ENCODE measurements at places on chromosomes 6 and 20.

DNA sequence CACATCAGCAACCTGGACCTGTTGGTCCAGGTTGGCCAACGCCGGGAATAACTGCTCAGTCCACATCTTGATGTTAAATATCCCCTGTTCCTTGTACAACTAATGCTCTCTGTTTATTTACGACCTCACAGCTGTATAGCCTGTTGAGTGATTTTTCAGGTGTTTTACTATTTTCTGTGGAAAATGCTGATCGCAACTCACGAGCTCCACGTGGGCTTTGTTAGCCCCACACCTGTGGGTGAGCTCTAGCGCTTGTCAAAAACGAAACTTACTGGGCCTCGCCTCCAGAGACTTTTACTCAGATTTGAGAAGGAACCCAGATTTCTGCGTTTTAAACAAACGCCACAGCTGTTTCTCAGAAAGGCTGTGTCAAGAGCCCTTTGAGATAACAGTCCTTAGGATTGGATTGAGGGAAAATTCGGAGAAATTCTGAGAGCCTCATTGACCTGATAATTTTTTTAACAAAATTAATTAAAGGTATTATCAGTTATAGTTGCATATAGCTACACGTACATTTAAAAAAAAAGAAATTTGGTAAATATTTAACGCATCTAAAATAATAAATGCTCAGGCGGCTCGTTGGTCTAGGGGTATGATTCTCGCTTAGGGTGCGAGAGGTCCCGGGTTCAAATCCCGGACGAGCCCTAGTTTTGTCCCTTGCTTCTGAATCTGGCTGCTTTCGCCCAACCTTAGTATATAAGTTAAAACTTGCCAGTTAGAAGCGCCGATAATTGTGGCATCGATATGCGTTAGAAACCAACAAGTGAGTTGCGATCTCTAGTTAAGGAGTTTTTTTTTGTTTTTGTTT is 16.7 kb downstream of the HMGN4 start:
- peaks cover 10% of the 10 kb centered on the region for H3K4me1 ChIP-seq
- no peaks in the 10 kb centered on the region for H3K27me3 ChIP-seq
- peak; percentile 49 for DNase-seq
- H3K4me3 ChIP-seq, result no peak overlapping the region
- H3K36me3 ChIP-seq, result no peaks in the 10 kb centered on the region
- H3K27ac ChIP-seq, result peak overlapping the region; percentile 83

- no peaks in the 10 kb centered on the region for H3K27me3 ChIP-seq
- no peaks in the 10 kb centered on the region for H3K4me1 ChIP-seq
- DNase-seq, result no peak
- H3K4me3 ChIP-seq, result no peak overlapping the region
- H3K36me3 ChIP-seq, result peaks cover 44% of the 10 kb centered on the region
- no peak overlapping the region for H3K27ac ChIP-seq
Observed at GRCh38 chr6:89662659-89663223, 24.2 kb upstream of the LYRM2 start.

- H3K27ac ChIP-seq, result no peak overlapping the region
- H3K36me3 ChIP-seq, result no peaks in the 10 kb centered on the region
- no peak overlapping the region for H3K4me3 ChIP-seq
- peaks cover 66% of the 10 kb centered on the region for H3K27me3 ChIP-seq
Observed at GRCh38 chr6:6317825-6318733, 2.4 kb downstream of the F13A1 start.

GRCh38 chr6:7960848-7961247 is 50.3 kb upstream of the TXNDC5 start:
- H3K36me3 ChIP-seq, result no peaks in the 10 kb centered on the region
- peaks cover 20% of the 10 kb centered on the region for H3K4me1 ChIP-seq
- no peak overlapping the region for H3K4me3 ChIP-seq
- H3K27me3 ChIP-seq, result no peaks in the 10 kb centered on the region

GRCh38 chr6:124881898-124882578 is 80.2 kb upstream of the RNF217 start:
- no peak for DNase-seq
- no peak overlapping the region for H3K4me3 ChIP-seq
- H3K4me1 ChIP-seq, result peaks cover 3% of the 10 kb centered on the region
- H3K27me3 ChIP-seq, result peaks cover 4% of the 10 kb centered on the region
- no peak overlapping the region for H3K27ac ChIP-seq

DNA sequence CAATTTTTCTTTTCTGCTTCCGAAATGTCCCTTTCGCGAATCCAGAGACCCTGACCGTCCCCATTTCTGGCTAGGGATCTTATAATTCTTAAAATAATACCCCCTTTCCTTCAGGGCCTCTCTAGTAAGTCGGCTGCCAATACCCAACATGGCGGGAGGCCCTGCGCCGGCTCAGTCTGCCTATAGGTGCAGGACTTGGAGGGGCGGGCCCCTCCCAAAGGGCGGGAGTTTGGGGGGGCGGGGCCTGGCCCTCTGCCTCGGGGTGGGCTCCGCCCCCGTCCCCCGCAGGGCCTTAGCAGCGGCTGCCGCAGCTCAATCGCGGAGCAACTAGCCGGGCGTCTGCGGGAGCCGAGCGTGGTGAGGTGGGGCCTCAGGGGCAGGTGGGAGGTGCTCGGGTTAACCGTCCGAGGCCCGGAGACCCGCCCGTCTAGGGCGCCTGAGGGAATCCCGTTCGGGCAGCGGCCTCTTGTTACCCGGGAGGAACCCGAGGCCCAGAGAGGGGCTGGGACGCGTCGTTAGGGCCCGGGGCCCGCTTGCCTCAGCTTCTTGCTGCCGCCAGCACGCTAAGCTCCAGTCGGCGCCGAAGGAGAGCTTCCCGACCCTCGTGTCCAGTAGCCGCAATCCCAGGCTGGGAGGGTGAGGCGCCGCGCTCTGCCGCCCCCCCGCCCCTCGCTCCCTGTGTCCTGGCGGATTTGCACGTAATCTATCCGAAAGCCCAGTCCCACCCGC is at the start of gene CEP250:
CEP250 (plus strand) TSS at position 718 of the 729 bp plus-strand sequence. CDS start 6,770 bp downstream, outside the sequence.
- peak; percentile 95 for DNase-seq
- H3K36me3 ChIP-seq, result no peaks in the 10 kb centered on the region
- H3K27me3 ChIP-seq, result no peaks in the 10 kb centered on the region
- no peaks in the 10 kb centered on the region for H3K4me1 ChIP-seq
- H3K27ac ChIP-seq, result peak within 1 kb of the TSS; percentile 98

DNA sequence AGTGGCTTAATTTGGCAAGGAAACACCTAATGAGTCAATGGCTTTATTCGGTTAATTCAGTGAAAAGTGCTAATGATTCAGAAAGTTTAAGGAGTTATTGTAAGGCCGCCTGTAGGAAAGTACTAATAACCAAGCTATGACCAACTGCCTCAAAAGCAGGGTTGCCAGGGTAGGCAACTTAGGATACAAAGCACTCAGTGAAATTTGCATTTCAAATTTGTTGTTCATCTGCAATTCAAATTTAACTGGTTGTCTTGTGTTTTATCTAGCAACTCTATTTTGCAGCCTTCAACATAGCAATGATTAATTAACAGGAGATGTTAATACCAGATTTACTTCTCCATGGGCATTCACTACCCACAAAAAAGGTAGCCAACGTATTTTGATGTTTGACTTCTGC is 412.3 kb downstream of the PRKN start:
- no peak overlapping the region for H3K4me3 ChIP-seq
- DNase-seq, result no peak
- no peaks in the 10 kb centered on the region for H3K4me1 ChIP-seq
- no peak overlapping the region for H3K27ac ChIP-seq
- no peaks in the 10 kb centered on the region for H3K27me3 ChIP-seq
- no peaks in the 10 kb centered on the region for H3K36me3 ChIP-seq

DNA sequence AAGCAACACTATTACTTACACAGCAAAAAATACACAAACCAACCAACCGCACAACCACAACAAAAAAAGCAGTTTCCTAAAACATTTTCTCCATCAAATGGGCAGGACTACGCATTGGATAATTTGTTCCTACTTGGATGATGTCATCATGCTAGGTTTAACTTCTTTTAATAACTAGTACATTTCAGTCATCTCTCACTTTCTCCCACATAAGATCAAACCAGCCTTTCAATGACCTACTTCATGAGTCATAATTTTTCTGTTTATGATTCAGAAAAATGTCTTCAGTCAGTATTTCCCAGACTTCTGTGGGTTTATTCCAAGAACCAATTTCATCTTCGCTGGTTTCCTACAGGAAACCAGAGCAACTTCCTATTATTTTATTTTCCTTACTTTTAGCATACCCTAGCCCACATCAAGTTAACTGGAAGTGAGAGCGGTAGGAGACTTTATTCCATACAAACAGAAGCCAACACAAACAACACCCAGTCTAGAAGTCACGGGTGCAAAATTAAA is 134.2 kb downstream of the GMDS start:
- H3K27ac ChIP-seq, result peak overlapping the region; percentile 1
- H3K4me1 ChIP-seq, result no peaks in the 10 kb centered on the region
- H3K27me3 ChIP-seq, result no peaks in the 10 kb centered on the region

- no peak overlapping the region for H3K4me3 ChIP-seq
- no peaks in the 10 kb centered on the region for H3K4me1 ChIP-seq
- peaks cover 5% of the 10 kb centered on the region for H3K27me3 ChIP-seq
- no peak overlapping the region for H3K27ac ChIP-seq
- no peak for DNase-seq
Observed at GRCh38 chr6:75830959-75831885, 82.2 kb downstream of the MYO6 start.

GRCh38 chr6:119138906-119139541 is 60.6 kb upstream of the FAM184A start:
- H3K36me3 ChIP-seq, result no peaks in the 10 kb centered on the region
- H3K4me3 ChIP-seq, result no peak overlapping the region
- H3K27me3 ChIP-seq, result no peaks in the 10 kb centered on the region
- no peak overlapping the region for H3K27ac ChIP-seq
- no peak for DNase-seq

DNA sequence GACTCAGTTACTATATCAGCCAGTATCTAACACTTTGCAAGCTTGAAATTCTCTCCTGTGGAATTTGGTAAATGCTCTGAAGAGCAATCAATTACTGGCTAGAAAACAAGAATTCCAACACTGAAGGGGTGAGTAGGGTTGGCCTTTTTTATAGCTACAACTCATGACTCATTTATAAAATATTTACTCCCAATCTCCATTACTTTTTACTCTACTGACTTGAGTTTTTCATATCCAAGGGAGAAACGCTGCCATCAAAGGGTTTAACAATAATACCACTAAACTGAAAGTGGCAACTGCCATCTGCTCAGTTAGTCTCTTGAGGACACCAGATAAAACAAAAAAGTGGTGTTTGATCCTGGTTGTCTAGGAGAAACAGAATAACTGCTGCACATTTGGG is 203.1 kb downstream of the UBE3D start:
- H3K4me1 ChIP-seq, result no peaks in the 10 kb centered on the region
- H3K27ac ChIP-seq, result no peak overlapping the region
- no peaks in the 10 kb centered on the region for H3K36me3 ChIP-seq

DNA sequence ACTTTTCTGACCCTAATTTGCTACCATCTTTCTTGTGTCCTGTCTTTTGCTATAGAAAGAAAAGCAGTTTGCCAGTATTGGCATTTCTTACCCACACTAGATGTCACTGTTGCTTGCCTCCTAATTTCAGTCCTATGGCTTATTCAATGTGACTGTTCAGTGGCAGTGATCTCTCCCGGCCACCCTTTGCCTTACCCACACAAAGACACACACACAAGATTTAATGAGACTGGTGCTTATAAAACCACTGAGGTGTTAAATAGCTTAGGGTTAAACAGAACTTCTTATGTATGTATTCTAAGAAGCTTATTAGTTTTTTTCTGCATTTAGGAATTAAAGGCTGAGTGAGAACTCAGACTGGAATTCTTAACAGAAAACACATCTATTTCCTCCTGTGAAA is 233.6 kb upstream of the ASCC3 start:
- no peak overlapping the region for H3K4me3 ChIP-seq
- no peak for DNase-seq
- H3K27me3 ChIP-seq, result no peaks in the 10 kb centered on the region
- H3K4me1 ChIP-seq, result no peaks in the 10 kb centered on the region

DNA sequence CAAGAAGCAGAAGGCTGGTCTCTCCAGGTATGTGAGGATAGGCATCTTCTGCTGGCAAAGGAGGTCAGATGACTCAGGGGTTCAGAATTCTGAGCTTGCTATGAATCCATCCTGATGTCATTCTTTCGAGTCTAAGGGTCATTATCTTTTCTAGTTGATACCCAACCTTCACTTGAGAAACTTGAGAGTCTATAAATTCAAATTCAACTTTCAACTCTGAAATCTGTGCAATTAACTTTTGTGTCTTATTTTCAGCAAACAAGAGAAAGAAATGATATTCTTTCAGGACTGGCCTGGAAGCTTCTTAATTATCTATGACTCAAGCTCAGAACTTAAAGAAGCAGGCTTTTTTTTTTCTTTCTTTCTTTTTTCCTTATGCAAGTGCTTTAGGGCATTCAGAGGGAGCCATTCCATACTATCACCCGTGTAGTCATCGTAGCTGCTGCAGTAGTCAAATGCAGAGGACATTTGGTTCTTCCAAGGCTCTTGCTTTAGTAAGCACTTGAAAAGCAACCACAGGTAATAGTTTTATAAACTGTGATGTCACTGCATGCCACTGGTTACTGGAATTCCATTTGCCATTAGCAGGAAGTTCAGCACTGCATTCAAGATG is 93.0 kb downstream of the ADTRP start:
- no peak overlapping the region for H3K4me3 ChIP-seq
- no peak for DNase-seq
- H3K36me3 ChIP-seq, result no peaks in the 10 kb centered on the region
- H3K27ac ChIP-seq, result no peak overlapping the region
- H3K4me1 ChIP-seq, result no peaks in the 10 kb centered on the region
- H3K27me3 ChIP-seq, result peaks cover 26% of the 10 kb centered on the region

DNA sequence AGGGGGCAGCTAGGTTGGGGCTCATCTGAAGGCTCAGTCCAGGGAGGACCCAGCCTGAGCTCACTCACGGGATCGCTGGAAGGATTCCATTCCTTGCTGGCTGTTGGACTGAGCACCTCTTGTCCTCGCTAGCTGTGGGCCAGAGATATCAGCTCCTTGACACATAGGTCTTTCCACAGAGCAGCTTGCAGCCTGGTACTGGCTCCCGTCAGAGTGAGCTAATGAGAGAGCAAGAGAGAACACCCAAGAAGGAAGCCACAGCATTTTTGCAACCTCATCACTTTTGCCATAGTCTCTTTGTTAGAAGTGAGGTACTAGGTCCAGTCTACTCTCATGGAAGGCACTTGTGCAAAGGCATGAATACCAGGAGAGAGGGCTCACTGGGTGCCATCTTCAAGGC is 179.9 kb downstream of the CDC5L start:
- H3K4me1 ChIP-seq, result no peaks in the 10 kb centered on the region
- DNase-seq, result no peak
- no peaks in the 10 kb centered on the region for H3K27me3 ChIP-seq

Measured in naive B cell (primary cell).